NCI-H2081 treated with DMSO at 0.1 percent for 48 hours (cell line): ENCODE measurements at places on chromosomes 5 and 9.

- no peak for DNase-seq
Observed at GRCh38 chr5:37685816-37686215, 154.0 kb downstream of the GDNF start.

DNA sequence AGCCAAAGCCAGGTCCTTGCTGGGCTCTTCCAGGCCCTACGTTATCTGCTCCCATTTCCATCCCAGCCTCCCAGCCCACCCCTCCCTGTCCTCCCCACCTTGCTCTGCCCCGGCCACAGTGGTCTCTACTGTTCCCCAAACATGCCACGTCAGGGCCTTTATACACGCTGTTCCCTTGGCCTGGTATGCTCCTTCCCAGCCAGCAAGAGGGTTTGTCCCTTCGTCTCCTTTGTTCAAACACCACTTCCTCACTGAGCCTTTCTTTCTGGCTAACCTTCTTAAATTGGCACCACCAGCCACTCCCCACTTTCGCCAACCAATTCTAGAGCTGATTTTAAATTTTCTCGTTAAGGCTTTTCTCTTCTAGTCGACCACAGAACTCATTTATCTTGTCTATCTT, 9.8 kb downstream of the SH2D3C start:
- no peak for DNase-seq

DNA sequence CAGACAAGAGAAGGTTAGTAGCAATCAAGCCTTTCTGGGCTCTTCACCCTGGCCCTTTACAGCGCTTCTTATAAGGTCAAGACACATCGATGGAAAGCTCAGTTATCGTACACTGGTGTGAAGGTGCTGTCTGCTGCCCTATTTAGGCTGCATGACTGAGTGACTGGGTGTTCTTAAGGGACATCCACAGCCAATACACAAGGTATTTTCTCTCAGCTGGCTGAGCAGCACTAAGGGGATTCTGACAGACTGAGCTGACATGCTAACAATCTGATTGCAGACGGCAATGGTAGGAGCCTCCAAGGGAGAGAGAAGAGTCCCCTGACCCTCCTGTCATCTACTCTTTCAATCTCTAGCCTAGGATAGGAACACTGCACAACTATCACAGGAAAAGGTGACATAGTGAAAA, 577.9 kb downstream of the ISL1 start:
- DNase-seq, result no peak

GRCh38 chr9:125757834-125758233, 10.7 kb downstream of the PBX3 start:
- no peak for DNase-seq

- DNase-seq, result no peak
Observed at GRCh38 chr5:157290156-157290980, 24.4 kb downstream of the CYFIP2 start.

- no peak for DNase-seq
Observed at GRCh38 chr5:38483805-38484398, 72.5 kb downstream of the LIFR start.

DNA sequence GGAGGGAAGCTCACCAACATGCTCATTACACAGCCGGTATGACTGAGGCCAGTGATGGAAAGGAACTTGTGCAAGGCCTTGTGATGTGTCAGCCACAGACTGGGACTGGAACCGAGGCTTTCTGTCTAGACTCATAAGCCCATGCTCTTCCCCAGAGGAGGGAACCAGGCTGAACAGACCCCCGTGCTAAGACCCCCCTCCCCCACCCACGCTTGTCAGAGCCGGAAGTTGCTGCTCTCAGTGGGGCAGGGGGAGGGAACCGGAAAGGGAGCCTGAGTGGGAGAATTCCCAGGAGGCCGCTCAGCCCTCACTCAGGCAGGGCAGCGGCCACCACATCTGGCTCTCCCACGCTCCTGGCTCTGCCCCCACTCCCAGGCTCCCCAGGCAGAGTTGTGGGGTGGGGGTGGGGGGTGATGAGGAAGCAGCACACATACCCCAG, 4.1 kb upstream of the PDGFRB start:
- DNase-seq, result no peak

GRCh38 chr5:173733831-173734501, 117.5 kb upstream of the BOD1 start:
- no peak for DNase-seq

- DNase-seq, result no peak
Observed at GRCh38 chr9:86389628-86390027, 35.4 kb upstream of the TUT7 start.

- DNase-seq, result no peak
Observed at GRCh38 chr5:148858106-148858505, 31.7 kb downstream of the ADRB2 start.

GRCh38 chr9:124456341-124457078, 6.3 kb downstream of the ADGRD2 start:
- no peak for DNase-seq

DNA sequence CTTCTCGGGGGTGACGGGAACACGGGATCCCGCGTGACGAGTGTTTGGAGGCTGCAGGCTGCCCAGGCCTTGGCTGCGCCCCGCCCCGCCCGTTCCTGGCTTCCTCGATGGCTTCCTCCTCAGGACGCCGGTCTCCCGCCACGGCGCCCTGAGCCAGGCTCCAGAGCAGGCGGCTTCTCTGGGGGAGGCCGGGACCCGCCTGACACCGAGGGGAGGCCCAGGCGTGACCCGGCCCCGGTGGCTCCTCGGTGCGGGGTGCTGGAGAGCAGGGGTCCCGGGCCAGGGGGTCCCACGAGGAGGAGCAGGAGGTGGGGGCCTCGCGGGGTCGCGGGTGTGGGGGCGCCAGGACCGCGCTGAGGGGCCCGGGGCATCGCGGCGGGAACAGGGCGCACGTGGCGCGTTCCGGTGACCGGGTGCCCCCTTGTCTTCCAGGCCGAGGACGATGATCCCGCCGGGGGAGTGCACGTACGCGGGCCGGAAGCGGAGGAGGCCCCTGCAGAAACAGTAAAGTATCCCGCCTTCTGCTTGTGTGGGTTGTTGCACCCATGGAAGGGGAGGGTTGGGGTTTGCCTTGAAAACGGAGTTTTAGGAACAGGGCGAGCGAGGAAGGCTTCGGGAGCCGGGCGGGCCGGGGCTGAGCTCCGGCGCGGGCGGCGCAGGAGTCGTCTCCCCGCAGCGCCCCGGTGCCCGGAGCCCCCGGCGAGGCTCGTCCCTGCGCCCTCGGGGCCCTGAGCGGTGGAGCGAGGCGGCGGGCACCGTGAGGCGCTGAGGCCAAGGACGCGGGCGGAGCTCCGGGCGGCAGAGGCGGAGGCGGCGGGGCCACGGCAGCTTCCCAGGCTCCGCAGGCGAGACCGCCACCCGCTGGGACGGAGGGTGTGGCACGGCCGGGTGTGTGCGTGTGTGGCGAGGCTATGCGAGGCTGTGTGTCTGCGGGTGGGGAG, 22.2 kb downstream of the AHRR start:
- DNase-seq, result no peak

DNA sequence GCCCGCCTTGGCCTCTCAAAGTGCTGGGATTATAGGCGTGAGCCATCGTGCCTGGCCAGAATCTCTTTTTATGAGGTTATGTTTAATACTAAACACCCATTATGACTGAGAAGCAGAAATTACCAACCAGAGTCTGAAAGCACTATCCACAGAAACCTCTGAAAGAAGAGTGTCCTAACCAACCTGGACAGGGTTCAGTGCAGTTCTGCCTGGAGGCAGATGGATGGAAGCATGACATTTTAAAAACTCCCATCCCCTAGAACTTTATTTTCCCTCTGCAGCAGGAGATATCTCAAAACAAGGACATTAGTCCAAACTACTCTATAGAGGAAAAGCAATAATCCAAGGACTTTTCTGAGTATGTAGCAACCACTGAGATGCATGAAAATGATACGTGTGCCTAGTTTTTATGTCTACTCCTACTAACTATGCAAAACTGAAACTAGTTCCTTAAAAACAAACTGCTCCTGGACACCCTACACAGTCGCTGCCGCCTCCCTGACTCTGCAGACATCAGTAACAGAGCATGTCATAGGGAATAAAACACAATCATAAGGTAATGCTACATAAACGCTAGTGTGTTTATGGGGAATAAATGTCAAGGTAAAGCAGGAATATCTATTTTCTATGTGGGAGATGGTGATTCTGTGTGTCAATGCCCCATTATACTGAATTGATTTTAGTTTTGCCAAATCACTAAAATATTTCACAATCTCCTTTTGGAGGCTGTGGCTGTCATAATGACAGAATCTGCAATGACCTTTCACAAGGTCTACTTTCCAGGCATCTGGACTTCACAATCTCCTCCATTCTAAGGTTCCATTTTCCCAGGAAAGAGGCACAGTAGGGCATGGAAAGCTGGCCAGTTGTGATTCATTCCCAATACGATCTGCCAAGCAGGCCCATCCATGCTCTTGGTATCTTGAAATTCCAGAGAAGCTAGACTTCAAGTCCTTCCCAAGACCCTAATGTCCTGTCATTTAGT, 122.8 kb downstream of the SIL1 start:
- no peak for DNase-seq

DNA sequence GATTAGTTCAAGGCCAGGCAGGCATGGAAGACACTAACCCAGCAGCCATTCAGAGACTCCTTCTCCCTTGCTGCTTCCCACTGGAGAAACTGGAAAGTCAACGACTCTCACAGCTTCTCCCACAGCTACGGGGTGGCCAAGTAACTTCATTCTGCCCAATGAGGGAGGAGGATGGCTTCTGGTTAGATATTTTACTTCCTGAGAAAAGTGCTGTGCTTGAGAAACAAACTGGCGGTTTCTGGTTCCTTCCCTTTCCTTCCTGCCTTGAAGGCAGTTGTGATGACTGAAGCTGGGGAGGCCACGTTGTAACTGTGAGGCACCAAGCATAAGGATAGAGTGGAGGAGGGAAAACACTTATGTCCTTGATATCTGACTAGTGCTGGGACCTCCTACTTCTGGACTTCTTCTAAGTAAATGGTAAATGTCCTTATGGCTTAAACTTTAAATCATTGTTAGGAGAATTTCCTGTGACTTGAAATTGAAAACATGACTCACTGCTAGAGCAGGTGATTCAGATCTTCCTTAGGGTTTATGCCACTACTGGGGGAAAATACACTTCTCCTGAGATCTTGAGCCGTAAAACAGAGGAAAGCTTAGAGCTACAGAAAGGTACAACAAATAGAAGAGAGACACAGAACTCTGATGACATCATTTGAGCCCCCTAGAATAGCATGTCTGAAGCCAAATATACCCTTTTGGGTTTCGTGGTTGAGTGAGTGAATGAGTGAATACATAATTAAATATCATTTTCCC, 3.1 kb upstream of the GNPDA1 start:
- DNase-seq, result no peak

GRCh38 chr5:172345881-172346280, 62.3 kb upstream of the UBTD2 start:
- no peak for DNase-seq

DNA sequence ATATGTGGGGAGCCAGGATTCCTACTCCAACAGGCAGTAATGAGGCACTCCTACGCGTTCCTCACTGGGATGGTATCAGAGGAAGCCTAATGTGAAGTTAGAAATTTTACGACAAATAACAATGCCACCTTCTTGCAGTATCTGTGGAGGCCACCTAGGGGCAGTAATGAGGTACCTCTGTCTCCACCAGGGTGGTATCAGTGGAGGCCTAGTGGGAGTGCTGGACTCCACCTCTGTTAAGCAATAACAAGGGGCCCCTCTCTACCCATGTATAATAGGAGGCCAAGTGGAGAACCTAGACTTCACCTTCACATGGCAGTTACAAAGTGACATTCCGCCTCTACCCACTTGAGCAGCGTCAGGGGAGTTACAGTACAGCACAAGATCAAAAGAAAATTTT, 147.9 kb downstream of the PLPPR1 start:
- no peak for DNase-seq

DNA sequence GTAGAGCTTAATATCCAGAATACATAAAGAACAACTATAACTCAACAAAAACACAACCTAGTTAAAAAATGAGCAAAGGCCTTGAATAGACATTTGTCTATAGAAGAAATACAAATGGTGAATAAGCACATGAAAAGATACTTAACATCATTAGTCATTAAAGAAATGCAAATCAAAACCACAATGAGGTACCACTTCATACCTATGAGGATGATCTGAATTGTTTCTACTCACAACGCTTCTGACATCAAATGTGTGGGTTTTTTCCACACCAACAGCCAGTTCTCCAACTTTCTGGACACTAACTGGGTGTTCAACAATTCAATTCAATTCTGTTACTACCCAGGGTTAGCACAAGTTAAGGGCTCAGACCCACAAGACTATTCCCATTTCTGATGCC, 22.0 kb downstream of the SREK1IP1 start:
- no peak for DNase-seq

- DNase-seq, result no peak
Observed at GRCh38 chr5:131795228-131795627, 1.6 kb downstream of the FNIP1 start.

- DNase-seq, result no peak
Observed at GRCh38 chr9:87189006-87189405, 241.7 kb upstream of the GAS1 start.

DNA sequence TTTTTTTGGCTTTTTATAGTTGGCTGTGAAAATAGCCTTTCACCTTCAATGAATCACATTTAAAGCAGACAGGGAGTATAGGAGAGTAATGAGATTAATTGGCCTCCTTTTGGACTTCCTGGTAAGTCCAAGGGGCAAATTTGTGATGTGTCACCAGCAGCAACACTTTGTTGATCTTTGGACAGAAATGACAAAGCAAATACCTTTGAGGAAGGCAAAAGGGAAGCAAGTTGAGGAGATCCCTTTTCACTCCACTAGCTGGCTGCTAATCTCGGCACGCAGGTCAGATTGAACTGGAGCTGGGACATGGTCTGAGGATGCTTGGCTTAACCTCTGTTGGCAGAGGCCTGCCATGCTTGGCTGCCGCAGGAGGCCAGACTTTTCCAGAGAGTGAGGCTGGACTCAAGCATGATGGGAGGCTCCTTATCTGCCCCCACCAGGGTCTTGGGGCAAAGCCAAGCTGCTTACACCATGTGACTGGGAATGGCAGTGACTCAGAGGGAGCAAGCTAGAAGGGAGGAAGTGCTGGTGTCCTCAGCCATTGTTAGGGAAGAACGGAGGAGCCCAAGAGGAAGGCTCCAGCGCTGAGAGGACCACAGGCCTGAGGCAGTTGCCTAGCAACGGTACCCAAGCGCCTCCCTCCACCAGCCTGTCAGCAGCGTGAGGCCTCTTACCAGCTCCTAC, 174.5 kb upstream of the MAP1B start:
- DNase-seq, result no peak

DNA sequence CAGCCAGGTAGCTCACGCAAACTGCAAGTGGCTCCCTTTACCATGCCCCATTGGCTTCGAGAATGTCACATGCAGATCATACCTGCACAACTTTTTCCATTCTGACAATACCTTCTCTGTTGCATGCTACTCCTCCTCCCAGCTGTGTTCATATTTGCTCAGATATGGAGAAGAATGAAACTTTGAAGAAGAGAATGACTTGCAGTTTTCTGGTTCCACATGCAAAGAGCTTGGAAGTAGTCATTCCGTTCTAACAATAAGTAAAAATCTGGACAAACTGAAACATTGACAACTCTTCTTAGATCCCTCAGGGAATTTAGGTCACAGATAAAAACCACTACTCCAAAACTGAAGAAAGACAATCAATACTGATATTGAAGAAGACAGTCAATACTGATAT, 49.6 kb upstream of the IRX1 start:
- no peak for DNase-seq
